ENCODE measurements at places on chromosomes 1 and 21.

DNA sequence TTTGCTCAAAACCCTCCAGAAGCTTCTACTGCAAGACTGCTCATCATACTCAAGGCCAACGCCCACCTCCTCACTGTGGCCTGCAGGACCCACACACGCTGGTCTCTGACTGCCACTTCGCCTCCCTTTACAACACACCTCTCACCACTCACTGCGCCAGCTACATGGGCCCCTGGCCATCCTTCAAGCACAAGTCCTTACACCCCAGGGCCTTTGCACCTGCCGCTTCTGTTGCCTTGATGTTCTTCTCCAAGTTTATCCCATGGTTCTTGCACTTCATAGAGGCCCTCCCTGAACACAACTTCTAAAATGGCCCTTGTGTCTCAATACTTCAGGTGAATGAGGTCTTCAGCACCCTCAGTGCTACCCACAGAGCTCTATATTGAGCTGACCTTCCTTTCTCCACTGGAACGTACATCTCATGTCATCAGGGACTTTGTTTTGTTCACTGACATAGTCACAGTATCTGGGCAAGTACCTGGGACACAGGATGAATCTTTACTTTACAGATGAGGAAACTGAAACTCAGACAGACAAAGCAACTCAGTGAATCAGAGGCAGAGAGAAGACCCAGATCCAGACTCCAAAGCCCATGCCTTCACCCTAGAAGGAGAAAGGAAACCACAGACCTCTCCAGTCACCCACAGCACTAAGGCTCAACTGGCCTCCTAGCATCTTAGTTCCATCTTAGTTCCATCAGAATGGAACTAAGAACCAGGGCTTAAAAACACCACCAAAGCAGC, 34.7 kb upstream of the CLSTN1 start:
- no peak for DNase-seq

DNA sequence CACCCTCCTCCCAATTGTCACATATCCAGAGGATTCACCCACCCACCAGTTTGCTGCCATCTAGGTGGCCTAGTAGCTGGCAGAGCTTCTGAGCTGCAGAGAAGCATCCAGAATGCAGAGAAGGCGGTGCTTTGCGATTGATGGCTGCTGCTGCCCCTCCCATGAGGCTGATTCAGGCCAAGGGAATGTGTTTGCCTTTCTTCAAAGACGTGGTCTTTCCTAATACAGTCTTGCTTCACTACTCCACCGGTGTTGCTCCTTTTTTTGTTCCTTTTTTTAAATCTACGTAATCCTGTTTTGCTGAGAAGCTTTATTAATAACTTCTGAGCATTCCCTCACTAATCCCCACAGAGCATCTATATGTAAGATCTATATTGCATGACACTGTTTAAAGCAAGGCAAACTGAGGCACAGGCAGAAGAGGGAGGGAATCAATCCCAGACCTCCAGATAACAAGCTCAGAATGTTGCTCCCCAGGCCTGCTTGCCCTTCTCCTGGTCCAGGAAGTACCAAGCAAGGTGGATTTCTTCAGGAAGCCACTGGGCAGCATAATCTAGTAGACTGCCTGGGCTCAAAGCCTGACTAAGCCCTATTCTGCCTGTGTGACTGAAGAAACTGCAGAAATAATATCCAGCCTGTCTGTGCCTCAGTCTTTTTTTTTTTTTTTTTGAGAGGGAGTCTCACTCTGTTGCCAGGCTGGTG, 275.5 kb upstream of the FMN2 start:
- no peak for DNase-seq

DNA sequence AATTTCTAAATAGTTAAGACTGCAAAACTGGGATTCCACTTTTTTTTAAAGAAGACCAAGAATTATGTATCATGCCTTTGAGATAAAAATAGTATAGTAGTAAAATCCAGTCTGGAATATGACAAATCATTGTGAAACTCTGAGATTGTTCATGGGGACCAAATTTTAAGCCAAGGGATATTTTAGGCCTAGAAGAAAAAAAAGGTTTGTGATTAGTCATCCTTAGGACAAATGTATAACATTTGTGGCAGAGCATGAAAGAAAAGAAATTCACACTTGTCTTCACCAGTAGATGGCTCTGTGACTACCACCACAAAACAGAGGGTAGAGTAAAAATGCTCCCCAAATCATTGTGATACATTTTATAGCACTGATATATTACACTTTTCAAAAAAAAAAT, 226.1 kb downstream of the KCTD3 start:
- DNase-seq = no peak

DNA sequence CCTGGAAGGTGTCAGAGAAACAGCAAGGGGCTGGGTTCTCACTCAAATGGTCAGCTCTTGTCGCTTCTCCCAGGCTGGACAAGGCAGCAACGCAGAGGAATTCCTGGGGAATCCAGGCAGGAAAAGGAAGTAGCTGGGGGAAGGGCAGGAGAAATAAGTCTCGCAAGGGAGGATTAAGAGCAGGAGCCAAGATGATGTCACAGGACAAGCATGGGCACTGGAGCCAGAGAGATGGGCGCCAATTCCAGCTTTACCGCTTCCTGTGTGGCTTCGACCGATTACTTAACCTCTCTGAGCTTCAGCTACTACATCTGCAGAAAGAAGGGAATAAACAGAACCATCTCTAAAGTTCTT, 70.5 kb downstream of the SSBP3 start:
- no peak for DNase-seq

GRCh38 chr1:65083263-65083896, 64.6 kb upstream of the AK4 start:
- DNase-seq = no peak

DNA sequence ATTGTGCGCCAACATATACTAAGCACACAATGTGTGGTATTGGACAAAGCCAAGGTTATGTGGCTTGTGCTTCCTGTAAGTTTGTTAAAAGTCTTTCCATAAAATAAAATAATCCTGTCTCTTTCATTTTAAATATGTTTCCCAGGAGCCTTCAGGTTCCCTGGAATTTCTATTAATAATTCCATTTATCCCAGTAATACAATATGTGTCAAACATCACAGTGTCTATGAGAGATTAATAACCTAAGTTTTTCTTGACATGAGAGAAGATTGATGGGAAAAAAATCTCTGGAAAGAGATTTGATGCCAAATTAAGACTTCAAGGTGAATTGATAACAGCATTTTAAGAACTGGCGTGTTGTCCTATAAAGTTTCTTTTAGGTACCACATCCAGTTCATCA, 507.0 kb downstream of the TTLL7 start:
- DNase-seq = no peak

DNA sequence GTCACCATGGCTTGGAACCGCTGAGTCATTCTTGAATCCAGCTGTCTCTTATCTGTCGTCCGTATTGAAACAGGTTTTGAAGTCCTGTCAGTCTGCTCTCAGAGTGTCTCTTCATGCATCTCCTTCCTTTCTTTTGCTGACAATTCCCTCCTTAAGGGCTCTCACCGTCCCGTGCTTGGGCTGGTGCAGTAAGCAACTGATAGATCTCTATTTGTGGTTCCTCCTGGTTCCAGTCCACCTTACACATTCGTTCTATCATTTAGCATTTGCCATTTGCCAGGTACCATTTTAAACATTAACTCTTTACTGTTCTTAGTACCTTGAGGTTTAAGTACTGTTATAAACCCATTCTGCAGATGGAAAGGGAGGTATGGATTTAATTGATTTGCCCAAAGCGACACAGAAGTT, 88.9 kb downstream of the DYRK1A start:
- DNase-seq = no peak

- no peak for DNase-seq
Observed at GRCh38 chr1:11533790-11534787, 55.1 kb downstream of the DISP3 start.

Data from stimulated activated CD8-positive, alpha-beta memory T cell treated with anti-CD3 and anti-CD28 coated beads, Interleukin-2, amount 100 ng/mL, for 1 hour (primary cell).